ENCODE measurements at places on chromosomes 12 and 14.

- DNase-seq: peak; percentile 93
Observed at GRCh38 chr14:75295061-75295461, 16.4 kb downstream of the FOS start.

GRCh38 chr14:85195872-85196477 is 334.0 kb upstream of the FLRT2 start:
- DNase-seq: peak; percentile 7

DNA sequence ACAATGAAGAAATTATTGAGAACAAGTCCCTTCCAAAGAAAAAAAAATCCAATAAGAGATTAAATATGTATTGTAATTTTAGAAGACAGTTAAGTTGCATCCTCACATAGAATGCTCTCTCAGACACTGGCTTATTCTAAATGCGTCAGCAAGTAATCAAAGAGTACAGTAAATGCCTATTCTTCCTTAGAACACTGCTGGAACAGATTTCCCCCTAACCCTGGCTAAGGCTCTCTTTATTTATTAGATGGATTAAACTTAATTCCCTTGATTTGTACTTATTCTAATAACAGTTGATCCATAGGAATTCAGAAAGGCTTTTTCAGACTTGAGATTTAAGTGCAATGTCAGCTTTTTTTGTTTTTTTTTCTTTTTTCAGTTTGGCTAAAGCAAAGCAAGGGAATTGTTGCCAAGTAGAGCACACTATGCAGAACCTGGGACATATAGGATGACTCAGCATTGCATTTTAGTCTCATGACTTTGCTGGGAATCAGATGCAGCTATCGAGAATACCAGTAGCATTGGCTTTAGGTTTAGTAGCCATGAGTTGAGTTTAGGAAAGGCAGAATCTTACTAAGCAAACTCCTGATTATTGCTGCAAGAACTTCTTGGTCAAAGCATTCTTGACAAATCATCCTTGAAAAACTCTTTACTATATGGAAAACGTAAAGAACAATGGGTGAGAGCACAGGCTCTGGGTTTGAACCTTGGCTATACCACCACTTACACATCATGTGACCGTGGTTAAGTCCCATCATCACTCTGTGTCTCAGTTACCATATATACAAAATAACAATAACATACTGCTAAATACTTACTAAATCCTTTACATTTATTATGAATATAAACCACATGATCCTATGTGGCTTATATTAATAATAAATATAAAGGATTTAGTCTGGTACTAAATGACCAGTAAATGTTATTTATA is 26.7 kb downstream of the MED21 start:
- DNase-seq: no peak

DNA sequence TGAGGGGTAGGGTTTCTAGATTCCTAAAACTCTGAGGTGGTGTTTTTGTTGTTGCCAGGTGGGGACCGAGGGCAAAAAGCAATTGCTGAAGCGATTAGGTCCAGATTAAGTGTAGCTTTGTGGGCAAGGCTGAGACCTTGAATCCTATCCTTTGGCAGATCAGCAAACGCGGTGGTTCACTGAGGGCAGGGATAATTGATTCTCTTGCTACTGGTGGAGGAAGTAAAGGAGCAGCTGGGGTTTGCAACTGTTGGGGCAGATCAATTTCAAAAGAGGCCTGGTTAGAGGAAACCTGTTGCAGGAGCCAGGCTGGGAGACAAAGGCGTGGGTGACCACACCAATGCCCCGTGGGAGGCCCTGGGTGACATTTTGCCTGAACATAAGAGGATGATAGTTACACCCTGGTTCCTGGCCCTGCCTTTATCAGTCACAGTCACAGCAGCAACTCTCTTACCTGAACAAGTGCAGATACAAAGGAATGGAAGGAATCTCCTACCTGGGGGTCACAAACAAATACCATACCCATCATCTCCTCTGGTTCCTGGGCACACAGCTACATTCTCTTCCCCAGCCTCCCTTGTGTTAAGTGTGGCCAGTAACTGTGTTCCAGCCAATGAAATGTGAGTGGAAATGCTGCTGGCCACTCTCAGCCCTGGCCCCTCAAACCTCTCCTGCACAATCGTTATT is 43.3 kb upstream of the RASSF3 start:
- DNase-seq: no peak

GRCh38 chr14:91273885-91274273 is 29.4 kb upstream of the GPR68 start:
- DNase-seq: peak; percentile 14

DNA sequence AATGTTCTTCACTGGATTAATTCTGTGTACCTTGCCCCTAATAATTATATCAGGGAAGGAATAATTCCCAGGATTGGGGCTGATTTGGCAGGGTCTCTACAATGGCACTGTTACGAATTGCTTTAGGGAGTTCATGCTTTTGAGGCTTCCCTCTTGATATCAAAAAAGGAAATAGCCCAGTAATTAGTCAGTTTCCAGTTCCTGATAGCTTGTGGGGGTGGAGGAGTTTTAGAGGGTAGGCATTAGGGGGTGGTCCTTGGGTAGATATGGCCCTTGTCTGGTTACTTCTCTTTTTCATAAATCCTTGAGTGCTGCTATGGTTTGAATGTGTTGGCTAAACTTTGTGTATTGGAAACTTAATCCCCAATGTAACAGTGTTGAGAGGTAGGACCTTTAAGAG is 6.1 kb upstream of the SRSF5 start:
- peak; percentile 17 for DNase-seq

- no peak for DNase-seq
Observed at GRCh38 chr14:51022769-51023168, 72.1 kb downstream of the TRIM9 start.

- DNase-seq: no peak
Observed at GRCh38 chr12:85322715-85323114, 42.7 kb downstream of the ALX1 start.

DNA sequence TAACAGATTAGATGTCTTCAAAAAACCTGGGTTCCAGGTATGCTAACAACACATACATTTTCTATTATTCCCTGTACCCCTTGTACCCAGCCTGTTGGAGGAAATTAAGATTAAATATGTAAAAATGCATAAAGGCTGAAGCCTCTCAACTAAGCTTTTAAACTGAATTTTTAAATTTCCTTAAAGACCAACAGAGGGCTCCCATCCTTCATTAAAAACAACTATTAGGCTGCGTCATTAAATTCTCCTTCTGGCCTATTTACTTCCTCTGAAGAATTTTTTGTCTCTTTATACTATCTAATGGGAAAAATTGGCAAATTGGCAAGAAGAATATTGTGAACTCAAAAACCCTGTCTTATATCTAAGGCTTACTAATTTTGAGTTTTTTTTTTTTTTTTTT is 21.8 kb downstream of the SENP1 start:
- peak; percentile 10 for DNase-seq

GRCh38 chr12:110996415-110996814 is 76.0 kb upstream of the MYL2 start:
- no peak for DNase-seq

GRCh38 chr14:24279301-24280186 is 8.1 kb upstream of the RABGGTA start:
- peak; percentile 53 for DNase-seq

DNA sequence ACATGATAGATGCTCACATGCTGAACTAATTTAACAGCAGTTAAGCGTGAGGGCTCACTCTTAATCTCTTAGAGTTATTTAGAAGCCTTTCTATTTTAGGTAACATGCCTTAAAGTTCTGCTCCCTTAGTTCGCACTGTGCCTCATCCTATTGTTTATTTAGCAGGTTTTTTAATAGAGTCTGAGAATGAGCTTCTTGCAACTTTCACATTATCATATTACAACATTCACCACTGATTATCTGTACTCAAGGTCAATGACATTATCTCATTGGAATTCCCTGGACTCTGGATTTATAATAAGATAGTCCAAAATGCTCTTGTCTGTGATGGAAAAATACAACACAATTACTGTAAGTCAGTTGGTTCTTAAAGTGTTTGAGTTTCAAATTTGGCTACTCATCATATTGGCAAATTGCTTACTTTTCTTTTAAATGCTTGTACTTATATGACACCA is 183.6 kb upstream of the SLC38A2 start:
- DNase-seq: no peak

DNA sequence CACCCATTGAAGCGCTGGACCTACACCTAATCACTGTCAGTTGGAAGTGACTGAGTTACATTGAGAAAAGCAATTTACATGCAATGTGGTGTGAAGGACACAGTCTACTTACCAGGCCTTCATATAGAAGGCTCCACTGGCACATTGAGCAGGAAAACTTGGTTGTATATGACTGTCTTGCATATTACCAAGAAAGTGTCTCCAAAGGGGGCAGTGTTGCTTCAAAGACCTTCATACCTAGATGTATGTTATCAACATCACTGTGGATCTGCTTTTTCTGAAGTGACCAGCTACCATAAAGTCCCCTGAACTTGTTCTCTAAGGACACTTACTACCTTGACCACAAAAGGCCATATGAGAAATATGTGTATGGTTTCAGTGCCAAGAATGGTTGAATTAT is 64.1 kb downstream of the NELL2 start:
- no peak for DNase-seq

GRCh38 chr12:124403273-124403672 is 108.4 kb downstream of the RFLNA start:
- DNase-seq: no peak

DNA sequence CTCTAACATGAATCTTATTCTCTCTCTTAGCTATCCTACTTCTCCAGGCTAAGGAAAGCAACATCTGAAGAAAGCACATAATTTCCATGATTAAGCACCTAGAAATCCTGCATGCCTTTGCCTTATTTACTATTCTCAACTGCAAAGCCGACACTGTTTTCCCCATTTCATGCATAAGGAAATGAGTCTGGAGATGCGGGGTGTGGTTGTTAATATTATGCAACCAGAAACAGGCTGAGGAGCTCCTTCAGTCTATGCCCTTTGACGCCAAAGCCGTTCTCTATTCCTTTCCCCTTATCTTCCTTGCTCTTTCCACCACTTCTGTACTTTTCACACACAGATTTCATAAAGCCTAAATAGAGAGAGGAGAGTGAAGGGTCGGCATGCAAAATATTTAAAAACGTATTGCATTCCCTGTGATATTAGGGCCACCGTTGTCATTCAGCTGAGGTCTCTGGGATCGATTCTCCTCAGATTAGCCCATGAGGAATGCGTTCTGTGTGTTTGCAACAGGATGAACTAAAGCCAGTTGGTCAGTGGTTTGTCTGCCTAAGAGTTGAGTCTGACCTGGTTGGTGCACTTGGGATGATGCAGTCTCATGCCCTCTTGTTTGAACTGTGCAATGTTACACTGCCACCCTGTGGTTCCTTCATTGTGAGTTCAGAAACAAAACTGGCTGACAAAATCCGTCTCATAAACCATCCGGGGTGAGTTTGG is 53.1 kb upstream of the PLEKHG7 start:
- peak; percentile 76 for DNase-seq

DNA sequence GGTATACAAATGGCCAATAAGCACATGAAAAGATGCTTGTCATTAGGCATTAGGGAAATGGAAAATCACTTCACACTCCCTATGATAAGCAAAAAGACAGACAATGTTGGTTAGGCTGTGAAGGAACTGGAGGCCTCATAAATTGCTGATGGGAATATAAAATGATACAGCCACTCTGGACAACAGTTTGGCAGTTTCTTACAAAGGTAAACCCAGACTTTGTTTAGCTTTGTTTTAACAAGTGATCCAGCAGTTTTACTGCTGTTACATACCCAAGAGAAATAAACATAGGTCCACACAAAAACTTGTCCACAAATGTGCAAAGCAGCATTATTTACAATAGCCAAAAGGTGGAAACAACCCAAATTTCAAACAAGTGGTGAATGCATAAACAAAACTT is 5.4 kb downstream of the RPS6KA5 start:
- no peak for DNase-seq

DNA sequence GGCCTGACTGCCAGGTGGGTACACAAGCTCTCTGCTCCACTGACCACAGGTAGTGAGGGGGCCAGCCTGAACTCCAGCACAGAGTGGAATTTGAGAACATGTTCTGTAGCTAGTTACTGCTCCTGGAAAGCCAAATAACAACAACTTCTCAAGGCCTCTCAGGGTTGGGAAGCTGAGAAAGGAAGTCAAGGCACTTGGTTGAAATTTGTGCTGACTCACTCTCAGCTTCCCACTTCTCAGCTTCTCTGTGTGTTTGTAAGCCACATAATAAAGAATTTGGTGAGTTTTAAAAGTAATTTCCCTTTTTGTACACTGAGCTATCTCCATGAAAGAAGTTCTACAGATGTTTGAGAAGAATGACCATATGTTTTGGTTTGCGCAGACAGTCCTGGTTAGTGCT is 234.9 kb downstream of the KTN1 start:
- peak; percentile 77 for DNase-seq

All from inflammatory macrophage treated with lipopolysaccharide for 1 hour (primary cell).